Esophagus muscularis mucosa (tissue), 4 donors: ENCODE measurements at places on chromosomes 6 and 20. TPM values are rescaled to one million over a fixed set of nuclear protein-coding genes. Genes with fewer than 3 reads are reported as not detected.

- no peaks in the 10 kb centered on the region for H3K4me1 ChIP-seq
- DNase-seq, result no peak
- no peaks in the 10 kb centered on the region for H3K27me3 ChIP-seq
- H3K4me3 ChIP-seq, result no peak overlapping the region
- H3K36me3 ChIP-seq, result no peaks in the 10 kb centered on the region
Observed at GRCh38 chr6:79755967-79756366, 124.8 kb downstream of the SH3BGRL2 start.

GRCh38 chr6:117298941-117299340, 33.6 kb downstream of the VGLL2 start:
- DNase-seq, result no peak
- no peaks in the 10 kb centered on the region for H3K27me3 ChIP-seq
- H3K4me1 ChIP-seq, result no peaks in the 10 kb centered on the region
- no peak overlapping the region for H3K27ac ChIP-seq
- H3K4me3 ChIP-seq, result no peak overlapping the region

DNA sequence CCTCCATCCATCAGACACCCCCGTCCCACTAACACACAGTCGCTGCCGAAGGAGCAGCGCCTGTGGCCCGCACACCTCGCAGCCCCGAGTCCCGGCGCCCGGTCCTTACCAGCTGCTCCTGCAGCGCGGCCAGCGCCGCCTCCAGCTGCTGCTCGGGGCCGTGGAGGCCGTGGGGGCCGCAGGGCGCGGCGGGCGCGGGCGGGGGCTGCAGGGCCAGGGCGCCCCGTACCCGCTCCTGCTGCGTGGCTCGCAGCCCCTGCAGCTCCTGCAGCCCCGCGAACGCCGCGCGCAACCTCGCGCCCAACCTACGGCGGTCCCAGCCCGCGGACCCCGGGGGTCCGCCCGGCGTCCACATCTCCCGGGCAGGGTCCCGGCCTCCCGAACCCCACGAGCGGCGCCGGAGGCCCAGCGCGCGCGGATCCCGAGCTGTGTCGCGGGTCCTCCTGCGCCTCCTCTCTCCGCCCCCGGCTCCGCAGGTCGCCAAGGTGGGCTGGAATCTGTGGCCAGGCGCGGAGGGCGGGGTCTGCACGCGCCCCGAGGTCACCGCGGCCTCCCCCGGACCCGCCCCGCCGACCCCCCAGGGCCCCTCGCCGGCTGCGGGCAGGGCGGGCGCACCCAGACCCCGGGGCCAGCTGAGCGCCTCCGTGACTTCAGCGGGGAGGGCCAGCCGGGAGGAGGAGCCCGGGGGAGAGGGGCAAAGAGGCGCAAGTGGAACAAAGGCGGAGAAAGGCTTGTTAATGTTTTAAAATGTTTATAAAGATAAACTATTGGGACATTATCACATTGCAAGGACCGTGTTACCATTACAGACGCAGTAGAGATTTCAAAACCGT, at the start of gene DACT2:
Gene DACT2, minus strand, starts transcription at position 499 of the 833 bp plus-strand sequence. Its CDS starts 144 bp downstream, at position 355.
- H3K27me3 ChIP-seq, result no peaks in the 10 kb centered on the region
- peaks cover 6% of the 10 kb centered on the region for H3K4me1 ChIP-seq
- no peaks in the 10 kb centered on the region for H3K36me3 ChIP-seq
- H3K4me3 ChIP-seq, result peak within 1 kb of the TSS; percentile 44
- DNase-seq, result no peak
- H3K27ac ChIP-seq, result peak within 1 kb of the TSS; percentile 40

DNA sequence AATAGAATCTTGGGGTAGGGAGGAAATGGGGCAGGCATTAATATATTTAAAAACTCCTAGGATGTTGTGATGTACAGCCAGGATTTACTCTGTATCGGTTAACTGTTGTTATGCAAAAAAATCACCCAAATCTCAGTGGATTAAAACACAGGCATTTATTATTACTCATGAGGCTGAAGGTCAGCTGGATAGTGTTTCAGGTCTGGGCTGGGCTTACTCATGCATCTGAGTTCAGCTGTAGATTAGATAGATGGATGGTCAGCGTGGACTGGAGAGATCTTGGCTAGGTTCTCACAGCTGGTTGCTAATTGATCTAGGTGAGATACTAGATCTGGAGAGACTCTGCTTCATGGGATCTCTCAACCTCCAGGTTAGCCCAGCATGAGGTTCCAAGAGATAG, 131.4 kb downstream of the BTBD3 start:
- no peaks in the 10 kb centered on the region for H3K4me1 ChIP-seq
- no peaks in the 10 kb centered on the region for H3K36me3 ChIP-seq
- H3K4me3 ChIP-seq, result no peak overlapping the region
- no peak for DNase-seq
- H3K27ac ChIP-seq, result no peak overlapping the region

DNA sequence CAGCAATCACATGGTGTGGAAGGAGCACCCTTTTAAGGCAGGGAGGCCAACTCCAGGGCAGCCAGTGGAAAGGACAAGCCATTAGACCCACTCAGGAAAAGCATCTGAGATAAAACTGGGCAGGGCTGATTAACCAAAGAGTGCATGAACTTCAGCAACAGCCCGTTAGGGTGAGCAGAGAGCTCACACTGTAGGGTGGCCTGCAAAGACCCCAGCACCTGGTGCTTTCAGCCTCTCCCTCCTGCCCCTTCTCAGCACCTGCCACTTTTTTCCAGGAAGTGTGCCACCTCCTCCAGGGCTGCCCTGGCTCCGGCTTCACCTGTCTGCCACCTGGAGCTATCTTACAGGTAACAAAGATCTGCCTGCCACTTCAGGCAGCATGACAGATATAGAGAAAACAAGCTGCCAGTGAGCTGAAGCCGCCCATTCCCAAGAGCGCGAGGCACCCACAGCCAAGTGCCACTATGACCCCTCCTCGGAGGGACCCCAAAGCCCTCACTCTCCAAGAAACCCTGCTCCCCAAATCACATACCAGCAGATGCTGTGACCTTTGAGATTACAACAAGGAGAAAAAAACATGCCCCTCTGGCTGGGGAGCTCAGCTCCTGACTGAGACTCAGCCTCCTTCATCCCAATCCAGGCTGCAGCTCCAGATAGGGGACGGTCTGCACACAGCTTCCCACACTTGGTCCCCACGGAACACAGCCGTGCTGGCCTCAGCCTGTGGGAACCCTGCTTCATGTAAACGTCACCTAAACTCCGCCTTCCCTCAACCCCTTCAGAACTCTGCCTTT, 71.2 kb downstream of the ABHD12 start:
- H3K4me3 ChIP-seq, result no peak overlapping the region
- H3K27me3 ChIP-seq, result no peaks in the 10 kb centered on the region
- H3K36me3 ChIP-seq, result peaks cover 19% of the 10 kb centered on the region
- H3K4me1 ChIP-seq, result peaks cover 11% of the 10 kb centered on the region
- H3K27ac ChIP-seq, result no peak overlapping the region

DNA sequence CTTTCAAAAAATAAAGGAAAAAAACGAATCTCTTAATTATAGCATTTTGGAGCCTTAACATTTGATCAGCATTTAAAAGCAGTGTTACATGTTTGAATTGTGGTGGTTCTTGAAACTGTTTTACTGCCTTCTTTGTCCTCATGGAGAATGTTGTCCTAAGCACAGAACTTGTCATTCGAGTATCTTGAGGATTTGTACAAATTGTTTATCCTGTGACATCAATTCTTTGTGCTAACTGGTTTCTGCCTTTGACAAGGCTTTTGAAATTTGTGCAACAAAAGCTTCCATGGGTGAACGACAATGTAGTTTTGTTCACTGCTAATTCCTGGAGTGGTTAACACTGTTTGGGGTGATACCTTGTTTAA, 130.8 kb downstream of the SCAF8 start:
- H3K27me3 ChIP-seq, result no peaks in the 10 kb centered on the region
- no peak for DNase-seq
- H3K4me1 ChIP-seq, result peaks cover 3% of the 10 kb centered on the region
- no peak overlapping the region for H3K4me3 ChIP-seq
- H3K27ac ChIP-seq, result no peak overlapping the region
- no peaks in the 10 kb centered on the region for H3K36me3 ChIP-seq

- no peaks in the 10 kb centered on the region for H3K27me3 ChIP-seq
- H3K36me3 ChIP-seq, result no peaks in the 10 kb centered on the region
- no peak for DNase-seq
- H3K27ac ChIP-seq, result no peak overlapping the region
- H3K4me3 ChIP-seq, result no peak overlapping the region
- no peaks in the 10 kb centered on the region for H3K4me1 ChIP-seq
Observed at GRCh38 chr6:73036689-73037088, 188.6 kb downstream of the KHDC1L start.

- no peak overlapping the region for H3K4me3 ChIP-seq
- H3K27ac ChIP-seq, result no peak overlapping the region
- H3K27me3 ChIP-seq, result no peaks in the 10 kb centered on the region
Observed at GRCh38 chr6:150531957-150532356, 67.7 kb upstream of the PLEKHG1 start.

- peaks cover 13% of the 10 kb centered on the region for H3K4me1 ChIP-seq
- peak; percentile 94 for DNase-seq
- H3K4me3 ChIP-seq, result peak overlapping the region; percentile 78
- H3K36me3 ChIP-seq, result no peaks in the 10 kb centered on the region
Observed at GRCh38 chr20:10672624-10673127, 1.1 kb downstream of the JAG1 start.

Gene PROCR
- total RNA-seq, result 74.7 TPM

DNA sequence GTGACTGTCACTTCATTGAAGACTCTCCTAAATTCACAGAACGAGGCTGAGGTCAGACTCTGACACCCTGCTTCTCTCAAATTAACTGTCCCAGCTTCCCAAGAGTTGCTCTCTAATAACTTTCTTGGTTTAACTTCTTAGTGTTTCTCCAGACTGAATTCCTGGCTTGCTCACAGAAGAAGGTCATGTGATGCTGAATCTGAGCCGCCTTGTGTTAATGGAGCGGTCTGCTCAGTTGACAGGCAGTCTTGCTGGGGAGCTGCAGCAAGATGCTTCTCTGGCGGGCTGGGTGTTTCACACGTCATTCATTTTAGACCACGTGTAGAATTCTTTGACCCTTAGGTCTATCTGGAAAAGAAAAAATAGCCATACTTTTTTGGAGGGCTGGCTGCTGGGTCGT, 107.3 kb downstream of the FOXO3 start:
- DNase-seq, result no peak
- H3K36me3 ChIP-seq, result peaks cover 21% of the 10 kb centered on the region
- H3K27me3 ChIP-seq, result no peaks in the 10 kb centered on the region
- H3K4me1 ChIP-seq, result peaks cover 81% of the 10 kb centered on the region
- no peak overlapping the region for H3K27ac ChIP-seq
- no peak overlapping the region for H3K4me3 ChIP-seq

DNA sequence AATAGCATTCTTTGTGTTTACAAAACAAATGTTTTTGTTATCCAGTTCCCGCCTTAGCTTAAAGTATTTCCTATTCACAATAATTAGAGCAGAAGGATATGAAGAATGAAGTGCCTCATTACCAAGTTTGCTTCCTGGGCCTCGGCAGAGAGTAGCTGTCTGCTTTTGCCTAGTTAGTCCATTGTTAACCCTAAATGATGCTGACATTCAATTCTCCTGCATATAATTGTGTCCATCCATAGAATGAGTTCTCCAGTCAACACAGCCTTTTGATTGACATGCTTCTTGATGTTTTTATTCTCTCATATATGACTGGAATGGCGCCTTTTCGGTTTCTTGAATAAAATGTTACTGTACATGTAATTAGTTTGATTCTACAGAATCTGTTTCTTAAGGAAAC, 100.9 kb downstream of the MYB start:
- peaks cover 6% of the 10 kb centered on the region for H3K36me3 ChIP-seq
- no peak overlapping the region for H3K27ac ChIP-seq
- no peaks in the 10 kb centered on the region for H3K4me1 ChIP-seq
- no peaks in the 10 kb centered on the region for H3K27me3 ChIP-seq

Gene PACSIN1
- 1.3 TPM for total RNA-seq

GRCh38 chr6:47464052-47464451, 13.5 kb upstream of the CD2AP start:
- H3K27me3 ChIP-seq, result no peaks in the 10 kb centered on the region
- no peaks in the 10 kb centered on the region for H3K4me1 ChIP-seq
- no peak overlapping the region for H3K27ac ChIP-seq
- DNase-seq, result no peak

Gene DNAH8
- total RNA-seq, result under 0.01 TPM

Gene HDGFL1
- total RNA-seq, result not detected

DNA sequence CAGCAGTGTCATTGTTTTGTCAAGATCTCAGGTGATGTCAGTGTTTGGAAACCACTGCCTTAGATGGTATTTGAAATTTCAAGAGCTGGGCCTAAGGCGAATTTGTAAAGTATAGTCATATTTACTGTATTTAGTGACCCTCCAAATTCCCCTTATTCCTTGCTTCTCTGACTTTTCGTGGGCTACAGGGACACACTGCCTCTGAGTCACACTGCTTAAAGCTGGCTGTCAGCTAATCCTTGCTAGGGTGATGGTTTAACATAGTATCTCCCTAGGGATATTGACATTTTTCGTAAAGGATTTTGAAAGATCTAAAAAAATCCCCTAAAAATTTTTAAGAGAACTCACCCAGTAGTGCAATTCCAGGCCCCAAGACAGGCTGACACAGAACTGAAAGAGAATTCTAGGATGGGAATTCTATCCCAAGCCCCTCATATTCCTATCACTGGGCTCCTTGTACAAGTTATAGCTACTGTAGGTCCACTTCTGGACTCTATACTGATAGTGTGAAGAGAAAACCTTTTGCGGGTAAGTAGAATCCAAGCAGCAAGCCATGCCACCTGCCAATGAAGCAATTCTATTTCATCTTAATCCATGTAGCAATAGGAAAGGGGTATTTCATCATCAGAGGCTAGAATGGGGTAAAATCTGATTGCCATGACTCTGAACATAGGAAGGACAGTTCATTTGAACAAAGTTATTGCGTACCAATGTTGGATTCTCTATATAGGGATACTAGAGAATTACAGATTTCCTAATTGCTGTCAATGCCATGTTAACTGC, 4.3 kb downstream of the BMP6 start:
- peaks cover 42% of the 10 kb centered on the region for H3K4me1 ChIP-seq
- H3K36me3 ChIP-seq, result no peaks in the 10 kb centered on the region
- H3K27me3 ChIP-seq, result peaks cover 94% of the 10 kb centered on the region
- H3K27ac ChIP-seq, result no peak overlapping the region
- DNase-seq, result no peak

- H3K36me3 ChIP-seq, result no peaks in the 10 kb centered on the region
- no peak for DNase-seq
- H3K4me3 ChIP-seq, result peak overlapping the region; percentile 14
- H3K27ac ChIP-seq, result no peak overlapping the region
- peaks cover 93% of the 10 kb centered on the region for H3K27me3 ChIP-seq
- peaks cover 12% of the 10 kb centered on the region for H3K4me1 ChIP-seq
Observed at GRCh38 chr6:108176281-108177089, 10.7 kb downstream of the NR2E1 start.

DNA sequence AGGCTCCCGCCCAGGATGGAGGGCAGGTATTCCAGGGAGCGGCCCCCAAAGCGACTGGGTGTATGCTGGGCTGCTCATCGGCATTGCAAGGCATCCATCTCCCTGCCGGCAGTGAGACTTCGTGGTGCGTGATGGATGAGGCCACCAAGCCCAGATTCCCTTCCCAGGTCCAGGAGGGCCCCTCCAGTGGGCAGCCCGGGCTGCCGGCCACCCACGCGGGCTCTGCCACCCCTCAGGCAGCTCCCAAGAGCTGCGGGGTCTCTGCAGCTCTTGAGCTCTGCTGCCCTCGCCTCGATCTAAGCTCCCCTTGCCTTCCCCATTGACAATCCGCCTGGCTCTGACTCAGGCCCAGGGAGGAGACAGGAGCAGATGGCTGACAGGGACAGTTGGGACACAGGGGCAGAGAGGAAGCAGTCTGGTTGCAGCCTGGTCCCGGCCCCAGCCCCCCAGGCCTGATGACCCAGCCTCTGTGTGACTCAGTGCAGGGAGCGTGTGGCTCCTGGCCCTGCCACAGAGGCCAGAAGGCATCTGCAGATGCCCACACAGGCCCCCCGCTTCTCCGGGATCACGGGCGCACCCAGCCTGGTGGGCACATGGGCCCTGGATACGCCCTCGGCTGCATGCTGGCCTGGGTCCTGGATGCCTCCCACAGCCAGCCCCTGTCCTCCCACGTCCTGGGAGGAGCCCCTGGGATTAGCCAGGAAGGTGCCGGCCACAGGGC, 33.0 kb downstream of the SLCO4A1 start:
- H3K4me3 ChIP-seq, result no peak overlapping the region
- no peaks in the 10 kb centered on the region for H3K4me1 ChIP-seq
- no peaks in the 10 kb centered on the region for H3K36me3 ChIP-seq
- DNase-seq, result no peak
- peaks cover 8% of the 10 kb centered on the region for H3K27me3 ChIP-seq
